ENCODE measurements at places on chromosomes 7 and 10. TPM values are rescaled to one million over a fixed set of nuclear protein-coding genes. Genes with fewer than 3 reads are reported as not detected.

DNA sequence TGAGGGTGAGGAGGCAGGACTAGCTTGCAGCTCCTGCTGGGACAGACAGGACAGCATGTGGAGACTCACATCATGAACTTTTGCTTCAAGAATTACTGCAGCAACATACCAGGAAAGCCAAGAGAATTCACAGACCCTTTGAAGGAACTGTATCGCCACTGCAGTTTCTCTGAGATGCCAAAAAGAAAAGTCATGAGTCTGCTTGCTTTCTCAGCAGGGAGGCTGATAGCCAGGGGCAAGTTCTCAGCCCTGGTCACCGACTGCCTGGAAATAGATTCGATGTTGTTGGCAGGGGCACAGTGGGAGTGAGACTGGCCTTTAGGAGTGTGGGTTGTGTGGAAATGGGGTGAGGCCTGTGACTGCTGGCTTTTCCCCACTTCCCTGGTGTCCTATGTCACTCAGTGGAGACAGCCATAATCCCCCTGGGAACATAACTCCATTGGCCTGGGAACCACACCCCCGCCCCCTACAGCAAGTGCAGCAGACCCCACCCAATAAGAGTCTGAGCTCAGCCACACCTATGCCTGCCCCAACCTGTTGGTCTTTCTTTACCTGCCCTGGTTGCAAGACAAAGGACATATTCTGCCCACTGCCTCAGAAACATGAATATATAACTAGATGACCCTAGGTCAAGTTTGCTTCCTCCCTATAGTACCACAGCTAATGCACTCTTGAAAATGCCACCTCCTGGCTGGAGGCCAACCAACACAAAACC, 1.6 kb upstream of the SAMD9 start:
- ATAC-seq = no peak

DNA sequence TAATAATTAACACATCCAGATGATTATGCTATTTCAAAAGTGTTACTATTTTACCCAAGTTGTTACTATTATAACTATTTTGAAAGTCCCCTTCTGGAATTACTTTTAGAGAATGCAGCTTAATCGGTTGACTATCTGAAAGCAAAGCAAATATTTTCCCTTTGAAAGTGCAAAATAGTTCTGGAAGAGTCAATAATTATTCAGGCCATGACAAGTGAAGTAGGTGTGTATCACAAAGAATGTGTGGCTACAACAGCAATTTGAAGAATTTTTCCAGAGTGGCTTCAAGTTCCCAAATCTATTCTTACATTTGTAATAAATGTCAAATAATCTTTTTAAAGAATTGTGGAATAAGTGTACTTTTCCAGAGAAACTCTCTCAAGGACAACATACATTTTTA, 42.8 kb downstream of the RNLS start:
- ATAC-seq = no peak

- no peak for ATAC-seq
Observed at GRCh38 chr10:74705358-74705980, 120.9 kb upstream of the KAT6B start.

The FAM241B gene
- 59.5 TPM for total RNA-seq

The PLXDC2 gene
- total RNA-seq = 132 TPM

The IMMP2L gene
- 23.7 TPM for total RNA-seq

Data from motor neuron (in vitro differentiated cells).